Cortex of kidney (tissue), 1 donor: ENCODE measurements at places on chromosomes 7 and 10.

- DNase-seq = no peak
Observed at GRCh38 chr10:11183015-11183414, 165.3 kb downstream of the CELF2 start.

DNA sequence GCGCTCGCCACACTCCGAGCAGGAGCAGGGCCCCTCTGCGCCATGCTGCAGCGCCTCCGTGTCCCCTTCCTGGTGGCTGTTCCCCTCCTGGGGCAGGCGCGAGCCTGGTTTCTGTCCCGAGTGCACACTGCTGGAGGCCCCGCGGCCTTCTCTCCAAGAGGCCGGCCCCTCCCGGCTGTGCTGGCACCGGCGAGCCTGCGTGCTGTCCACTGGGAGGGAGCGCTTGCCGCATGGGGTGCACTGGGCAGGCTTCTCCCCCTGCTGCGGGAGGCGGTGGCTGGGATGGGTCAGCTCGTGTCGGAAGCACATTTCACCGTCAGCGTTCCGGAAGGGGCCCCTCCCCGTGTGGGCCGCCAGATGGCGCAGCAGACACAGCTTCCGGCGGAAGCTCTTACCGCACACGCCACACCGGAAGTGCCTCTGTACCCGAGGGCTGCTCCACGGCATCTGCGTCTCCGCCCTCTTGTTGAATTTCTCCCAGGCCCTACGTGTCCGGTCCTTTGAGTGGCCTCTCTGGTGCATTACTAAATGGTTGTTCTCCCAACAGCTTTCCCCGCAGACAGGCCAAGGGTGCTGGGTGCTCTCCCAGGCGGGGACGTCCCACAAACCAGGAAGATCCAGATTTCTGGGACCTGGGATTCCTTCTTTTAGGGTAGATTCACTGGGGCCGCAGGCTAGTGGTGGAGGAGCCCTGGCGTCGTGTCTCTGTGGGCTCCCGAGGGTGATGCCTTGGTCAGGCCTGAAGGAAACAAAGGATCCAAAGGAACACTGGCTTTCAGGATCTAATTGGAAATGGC lies 18.7 kb downstream of the ZNF786 start:
- DNase-seq = no peak

DNA sequence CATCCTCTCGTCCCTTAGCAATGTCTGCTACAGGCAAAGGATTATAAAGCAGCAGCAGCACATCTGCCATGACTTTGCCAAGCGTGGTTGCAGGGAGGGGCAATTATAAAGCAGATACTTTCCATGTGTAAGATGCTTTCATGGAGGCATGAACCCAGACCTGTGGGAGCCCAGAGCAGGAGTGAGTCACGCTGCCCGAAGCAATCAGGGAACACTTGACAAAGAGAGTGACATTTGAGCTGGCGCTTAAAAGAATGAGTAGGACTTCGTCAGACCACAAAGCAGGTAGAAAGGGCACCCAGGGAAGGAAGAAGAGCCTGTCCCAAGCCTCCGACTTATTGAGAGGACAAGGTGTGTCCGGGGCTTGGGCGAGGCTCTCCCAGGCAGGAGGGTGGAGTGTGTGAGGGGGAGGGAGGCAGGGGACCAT lies 147.2 kb downstream of the MYOF start:
- DNase-seq = no peak

GRCh38 chr10:129627442-129627841 lies 160.4 kb downstream of the MGMT start:
- no peak for DNase-seq

- DNase-seq = no peak
Observed at GRCh38 chr7:139181404-139181803, 49.6 kb upstream of the UBN2 start.

GRCh38 chr10:24310104-24310503 lies 101.2 kb downstream of the KIAA1217 start:
- no peak for DNase-seq

GRCh38 chr10:87863053-87863943 lies at the start of the genes KLLN and PTEN:
KLLN (minus strand) TSS chr10:87863533; CDS start chr10:87862487, 1,046 bp downstream.
PTEN (plus strand) TSS chr10:87863625; CDS start chr10:87864470, 845 bp downstream.
- peak; percentile 80 for DNase-seq

DNA sequence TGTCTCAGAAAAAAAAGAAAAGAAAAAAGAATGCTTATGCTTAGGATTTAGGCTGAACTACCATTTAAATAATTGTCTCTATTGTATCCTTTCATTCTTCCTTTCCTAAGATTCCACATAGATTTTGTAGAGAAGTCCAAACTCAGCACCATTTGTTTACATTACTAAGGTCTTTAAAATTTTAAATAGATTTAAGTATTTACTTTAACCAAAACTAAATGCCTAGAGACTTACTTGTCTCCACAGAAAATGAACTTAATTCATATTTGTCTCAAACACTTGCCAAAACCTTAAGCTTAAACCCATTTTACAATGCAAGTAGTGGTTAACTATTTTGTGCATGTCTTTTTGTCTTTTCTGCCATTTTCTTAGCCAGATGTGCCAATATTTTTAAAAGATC lies 54.1 kb upstream of the ABI1 start:
- no peak for DNase-seq

GRCh38 chr7:149686011-149686410 lies 87.4 kb downstream of the ZNF467 start:
- DNase-seq = no peak

- DNase-seq = no peak
Observed at GRCh38 chr7:8564281-8564680, 130.9 kb downstream of the NXPH1 start.

DNA sequence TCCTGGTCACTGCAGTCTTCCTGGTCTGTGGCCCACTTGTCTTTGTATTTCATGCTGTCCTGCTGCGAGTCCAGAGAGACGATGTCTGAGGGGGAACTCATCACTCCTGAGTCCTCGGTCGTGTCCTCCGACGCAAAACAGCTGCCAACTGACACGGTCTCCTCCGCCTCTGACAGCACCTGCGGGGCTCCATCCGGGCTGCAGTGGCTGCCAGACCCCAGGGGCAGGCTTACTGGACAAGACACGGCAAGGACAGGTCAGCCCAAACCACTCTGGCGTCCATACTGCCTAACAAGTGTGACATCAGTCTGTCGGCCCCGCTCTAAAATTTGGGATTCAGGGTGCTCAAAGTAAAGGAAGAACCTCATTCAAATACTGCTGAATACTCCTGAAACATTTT lies 260.8 kb upstream of the GRB10 start:
- DNase-seq = no peak

DNA sequence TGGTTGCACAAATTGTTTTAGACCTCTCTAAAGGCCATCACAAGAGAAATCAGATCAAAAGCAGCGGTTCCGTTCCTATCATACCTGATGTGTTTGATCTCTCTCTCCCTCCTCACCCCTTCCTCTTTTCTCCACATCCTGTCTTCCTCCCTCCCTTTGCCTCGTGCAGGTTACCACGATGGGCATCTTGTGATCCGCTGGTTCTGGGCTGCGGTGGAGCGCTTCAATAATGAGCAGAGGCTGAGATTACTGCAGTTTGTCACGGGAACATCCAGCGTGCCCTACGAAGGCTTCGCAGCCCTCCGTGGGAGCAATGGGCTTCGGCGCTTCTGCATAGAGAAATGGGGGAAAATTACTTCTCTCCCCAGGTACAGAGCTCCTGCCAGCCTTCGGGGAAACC lies 28.5 kb upstream of the STK17A start:
- DNase-seq = no peak

DNA sequence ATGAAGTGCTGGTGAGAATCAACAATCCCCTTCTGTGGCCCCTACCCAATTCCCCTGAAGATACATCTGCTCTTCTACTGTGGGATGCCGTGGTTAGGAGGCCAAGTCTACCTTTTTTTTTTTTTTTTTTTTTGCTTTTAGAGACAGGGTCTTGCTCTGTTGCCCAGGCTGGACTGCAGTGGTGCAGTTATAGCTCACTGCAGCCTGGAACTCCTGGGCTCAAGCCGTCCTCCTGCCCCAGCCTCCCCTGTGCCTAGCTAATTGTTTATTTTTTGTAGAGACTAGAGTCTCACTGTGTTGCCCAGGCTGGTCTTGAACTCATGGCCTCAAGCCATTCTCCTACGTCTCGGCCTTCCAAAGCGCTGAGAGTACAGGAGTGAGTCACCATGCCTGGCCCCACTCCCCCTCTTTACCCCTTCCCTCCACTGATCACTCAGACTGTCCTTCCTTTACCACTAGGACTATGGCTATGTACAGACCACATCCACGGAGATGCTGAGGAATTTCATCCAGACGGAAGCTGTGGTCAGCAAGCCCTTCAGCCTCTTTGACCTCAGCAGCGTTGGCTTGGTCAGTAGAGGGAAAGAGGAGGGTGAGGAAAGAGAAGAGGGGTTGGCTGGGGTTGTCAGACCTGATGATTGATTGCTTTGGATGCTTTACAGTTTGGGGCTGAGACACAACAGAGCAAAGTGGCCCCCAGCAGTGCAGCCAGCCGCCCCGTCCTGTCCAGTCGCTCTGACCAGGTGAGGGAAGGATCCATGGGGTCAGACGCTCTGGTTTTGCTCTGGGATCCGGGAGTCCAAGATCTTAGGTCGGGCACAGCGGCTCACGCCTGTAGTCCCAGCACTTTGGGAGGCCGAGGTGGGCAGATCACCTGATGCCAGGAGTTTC lies 1.8 kb downstream of the AP4M1 start:
- no peak for DNase-seq

DNA sequence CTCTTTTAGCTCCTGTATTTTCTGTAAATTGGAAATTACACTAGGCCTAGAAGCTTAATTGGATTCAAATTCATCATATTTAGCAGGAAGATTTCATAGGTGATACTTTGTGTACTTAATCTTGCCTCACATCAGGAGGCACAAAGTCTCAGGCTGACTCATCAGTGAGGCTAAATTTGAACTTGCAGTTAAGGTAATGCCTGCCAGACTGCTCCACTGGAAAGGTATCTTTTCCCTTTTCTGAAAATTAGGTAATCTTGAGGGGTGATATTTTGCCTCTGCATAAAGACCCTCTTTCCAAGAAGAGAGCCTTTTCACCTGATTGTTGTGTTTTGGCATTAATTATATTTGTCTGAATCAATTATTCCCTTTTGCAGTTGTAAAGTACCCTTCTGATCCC lies 14.6 kb downstream of the PPIA start:
- DNase-seq = no peak

- DNase-seq = no peak
Observed at GRCh38 chr10:54958844-54959243, 157.8 kb upstream of the PCDH15 start.

DNA sequence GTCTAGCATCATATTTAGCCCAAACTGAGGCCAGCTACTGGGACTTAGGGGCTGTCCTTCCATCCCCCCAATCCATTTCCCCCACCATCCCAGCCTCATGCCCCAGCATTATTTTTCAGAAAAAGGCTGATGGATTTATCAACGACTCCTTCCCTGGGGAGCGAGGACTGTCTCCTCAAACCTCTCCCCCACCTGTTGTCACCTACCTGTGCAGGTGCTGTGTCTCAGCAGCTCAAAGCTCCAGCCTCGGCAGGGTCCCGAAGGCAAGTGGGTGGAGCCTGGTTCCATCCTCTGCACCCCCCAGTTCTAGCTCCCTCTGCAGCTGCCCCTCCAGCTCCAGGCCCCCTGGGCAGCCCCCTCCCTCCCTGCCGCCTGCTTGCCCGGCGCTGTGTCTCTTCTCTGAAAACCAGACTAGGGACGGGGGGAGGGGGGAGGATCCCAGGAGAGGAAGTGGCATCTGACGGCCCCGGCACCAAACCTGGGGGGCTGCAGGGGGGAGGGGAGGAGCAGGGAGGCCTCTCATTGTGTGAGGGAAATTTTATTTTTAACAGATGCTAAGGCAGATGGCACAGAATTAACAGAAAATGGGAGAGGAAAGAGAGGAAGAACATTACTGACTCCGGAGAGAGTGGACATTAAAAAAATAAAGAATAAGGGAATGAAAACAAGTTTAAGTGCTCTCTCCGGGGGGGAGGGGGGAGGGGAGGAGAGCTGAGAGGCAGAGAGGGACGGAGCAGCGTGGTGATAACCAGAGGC lies 61.7 kb upstream of the PAX2 start:
- DNase-seq = no peak
